ENCODE measurements at places on chromosomes 16 and 17.

GRCh38 chr17:71286625-71287024, 834.2 kb upstream of the SOX9 start:
- DNase-seq, result no peak

- no peak for DNase-seq
Observed at GRCh38 chr17:61490540-61490975, 38.3 kb downstream of the TBX4 start.

DNA sequence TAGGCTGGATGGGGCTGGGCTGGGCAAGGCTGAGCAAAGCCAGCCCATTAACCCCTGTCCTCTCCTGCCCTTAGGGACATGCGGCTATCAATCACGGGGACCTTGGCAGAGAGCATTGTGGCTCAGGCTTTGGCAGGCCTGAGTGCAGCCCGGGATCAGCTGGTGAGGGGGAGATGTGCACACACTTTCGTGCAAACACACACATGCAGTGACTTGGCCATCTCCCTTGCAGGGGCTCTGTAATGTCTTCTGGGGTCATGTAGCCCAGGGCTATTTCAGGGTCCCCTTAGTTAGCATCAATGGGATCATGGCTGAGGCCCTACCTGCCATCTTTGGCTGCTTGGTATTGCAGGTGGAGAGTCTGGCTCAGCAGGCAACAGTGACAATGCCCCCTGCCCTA, 6.9 kb downstream of the CARMIL2 start:
- no peak for DNase-seq

GRCh38 chr16:84484579-84485254, 19.7 kb downstream of the MEAK7 start:
- no peak for DNase-seq

DNA sequence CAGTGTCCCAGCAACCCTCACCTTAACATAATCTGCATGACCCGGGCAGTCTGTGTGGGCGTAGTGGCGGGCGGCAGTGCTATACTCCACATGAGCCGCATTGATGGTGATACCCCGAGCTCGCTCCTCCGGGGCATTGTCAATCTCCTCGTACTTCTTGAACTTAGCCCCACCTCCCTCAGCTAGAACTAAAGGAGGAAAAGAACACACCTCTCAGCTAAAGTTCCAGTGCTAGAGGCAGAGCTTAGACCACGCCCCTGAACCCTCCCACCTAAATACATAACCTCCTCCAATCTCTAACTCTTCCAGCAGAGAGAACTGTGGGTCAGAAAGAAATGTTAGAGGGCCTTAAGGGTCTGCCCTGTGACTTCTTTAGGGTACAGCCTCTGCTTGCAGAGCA, 855 bp downstream of the TUFM start:
- DNase-seq, result no peak

- peak; percentile 23 for DNase-seq
Observed at GRCh38 chr17:44865231-44865660, 17.6 kb downstream of the HIGD1B start.

DNA sequence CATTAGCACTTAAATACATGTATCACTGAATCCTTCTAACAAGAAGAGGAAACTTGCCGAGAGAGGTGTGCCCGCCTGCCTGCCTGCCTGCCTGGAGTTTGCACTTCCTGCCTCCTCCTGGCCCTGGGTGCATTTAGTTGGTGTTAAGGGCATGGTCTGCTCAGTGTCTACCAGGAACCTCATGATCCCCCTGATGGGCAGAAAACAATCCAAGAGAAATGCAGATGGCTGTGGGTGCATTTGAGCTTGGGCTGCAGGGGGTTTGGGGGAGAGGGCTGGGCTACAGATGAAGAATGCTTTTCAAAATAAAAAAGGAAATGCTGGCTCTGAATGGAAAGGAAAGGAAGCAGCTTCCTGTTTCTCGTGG, 10.1 kb downstream of the KSR1 start:
- DNase-seq, result no peak

DNA sequence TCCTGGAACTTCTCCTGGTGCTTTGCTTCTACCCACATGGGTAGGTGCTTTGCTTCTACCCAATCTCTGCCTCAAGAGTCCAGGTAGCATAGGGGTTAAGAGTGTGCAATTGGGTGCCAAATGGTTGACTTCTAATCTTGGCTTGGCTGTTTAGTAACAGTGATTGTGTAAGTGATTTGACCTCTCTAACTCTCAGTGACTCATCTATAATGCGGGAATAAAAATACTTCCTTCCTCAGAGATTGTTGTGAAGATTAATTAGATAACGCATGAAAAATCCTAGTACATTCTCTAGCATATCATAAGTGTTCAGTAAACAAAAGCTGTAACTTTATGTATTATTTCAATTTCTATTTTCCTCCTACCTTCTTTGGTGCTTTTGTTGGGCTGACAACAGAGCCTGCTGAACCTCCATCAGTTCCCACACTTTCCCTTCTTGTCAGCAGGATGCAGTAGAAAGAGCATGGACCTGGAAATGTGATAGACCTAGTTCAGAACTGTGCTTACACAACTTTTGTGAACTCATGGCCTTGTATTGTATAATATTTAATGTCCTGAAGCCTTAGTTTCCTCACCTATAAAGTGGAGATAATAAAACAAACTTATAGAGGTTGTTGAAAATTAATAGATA, 72.9 kb upstream of the SMIM36 start:
- no peak for DNase-seq

Measured in kidney epithelial cell (primary cell).